ENCODE measurements at places on chromosomes 1 and 21.

DNA sequence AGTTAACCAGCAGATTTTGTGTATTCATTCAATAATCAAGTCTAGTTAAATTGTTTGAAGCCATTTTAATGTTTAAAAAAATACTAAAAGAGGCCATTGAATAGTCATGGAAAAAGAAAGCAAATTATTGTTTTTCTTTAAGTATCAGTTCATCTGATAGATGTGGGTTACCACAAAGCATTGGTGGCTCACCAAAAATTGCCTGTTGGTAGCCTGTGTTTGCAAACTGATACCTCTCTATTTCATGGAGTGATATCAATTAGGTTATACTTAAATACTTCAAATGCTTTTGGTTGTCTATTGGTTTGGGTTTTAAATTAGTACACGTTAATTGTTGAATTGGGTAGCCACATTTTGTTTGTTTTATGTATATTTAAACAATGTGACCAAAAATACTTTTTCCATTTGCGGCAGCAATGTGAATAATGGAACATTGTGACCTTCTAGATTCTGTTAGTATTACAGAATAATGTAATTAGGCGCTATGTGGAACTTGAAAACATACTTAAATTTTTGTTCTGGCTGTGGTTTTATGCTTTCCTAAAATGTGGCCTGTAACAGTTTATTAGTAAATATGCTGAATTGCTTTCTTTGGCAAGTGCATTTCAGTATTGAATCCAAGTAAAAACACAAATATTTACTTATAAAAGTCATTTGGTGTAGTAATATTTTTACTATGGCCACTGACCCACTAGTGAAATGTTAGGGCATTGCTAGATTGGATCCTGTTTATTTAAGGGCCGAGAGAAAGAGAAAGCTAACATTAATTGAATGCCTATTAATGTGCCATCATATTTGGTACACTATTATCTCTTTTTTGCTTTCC lies 37.1 kb upstream of the NBL1 start:
- no peak for DNase-seq

GRCh38 chr1:110434946-110435345 lies 16.0 kb upstream of the PROK1 start:
- no peak for DNase-seq

DNA sequence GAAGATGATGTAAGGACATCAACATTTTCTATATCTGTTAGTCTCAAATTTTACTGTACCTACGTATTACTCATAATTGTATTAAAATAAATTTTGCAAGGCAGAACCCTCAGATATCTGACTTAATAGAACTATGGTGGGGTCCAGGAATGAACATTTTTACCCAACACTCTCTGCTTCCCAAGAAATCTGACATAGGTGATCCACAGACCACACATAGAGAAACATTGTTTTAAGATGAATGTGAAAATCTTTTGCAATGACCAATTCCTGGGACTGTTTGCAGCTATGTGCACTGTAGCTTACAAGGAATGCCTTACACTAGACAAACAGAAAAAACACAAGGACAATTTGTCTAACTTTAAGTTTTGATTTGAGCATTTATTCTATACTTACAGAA lies 645.6 kb upstream of the ADGRL2 start:
- no peak for DNase-seq

- no peak for DNase-seq
Observed at GRCh38 chr21:44394733-44395132, 41.3 kb downstream of the TRPM2 start.

- DNase-seq = no peak
Observed at GRCh38 chr1:202016022-202016810, 5.8 kb downstream of the ELF3 start.

- DNase-seq = no peak
Observed at GRCh38 chr21:42768324-42769121, 110.8 kb downstream of the WDR4 start.

GRCh38 chr1:90821788-90822359 lies 104.8 kb upstream of the BARHL2 start:
- DNase-seq = no peak

GRCh38 chr1:22231995-22232690 lies 89.2 kb upstream of the WNT4 start:
- DNase-seq = no peak

DNA sequence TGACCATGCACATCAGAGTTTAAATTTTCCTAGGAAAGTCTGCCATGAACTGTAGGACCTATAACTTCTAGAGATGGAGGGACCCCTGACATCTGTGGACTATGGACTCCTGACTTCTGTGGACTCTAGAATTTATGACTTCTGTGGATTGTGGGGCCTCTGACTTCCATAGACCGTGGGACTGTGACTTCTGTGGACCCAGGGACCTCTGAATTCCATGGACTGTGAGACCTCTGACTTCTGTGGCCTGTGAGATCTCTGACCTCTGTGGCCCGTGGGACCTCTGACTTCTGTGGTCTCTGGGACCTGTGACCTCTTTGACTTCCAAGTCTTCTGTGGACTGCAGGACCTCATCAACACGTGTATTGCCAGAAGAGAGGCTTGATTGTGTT lies 36.7 kb downstream of the PEX14 start:
- no peak for DNase-seq

DNA sequence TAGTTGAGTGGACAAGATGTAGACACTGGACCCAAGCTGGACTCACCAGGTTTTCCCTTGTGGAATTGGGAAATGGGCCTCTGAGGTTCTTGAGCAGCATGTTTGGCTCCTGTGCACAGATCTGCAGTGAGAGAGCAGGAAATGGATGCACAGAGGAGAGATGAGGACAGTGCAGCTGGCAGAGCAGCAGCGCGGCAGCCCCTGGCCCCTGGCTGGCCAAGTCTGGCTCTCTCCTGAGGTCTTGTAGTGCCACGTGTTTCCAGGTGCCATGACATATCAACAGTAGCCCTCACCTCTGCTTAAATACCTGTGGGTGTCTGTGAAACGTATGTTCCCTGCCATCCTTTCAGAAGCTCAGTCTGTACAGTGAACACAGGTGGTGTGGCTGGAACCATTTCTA lies 19.2 kb upstream of the BCL10 start:
- no peak for DNase-seq
